ENCODE measurements at places on chromosomes 16 and 17. TPM values are rescaled to one million over a fixed set of nuclear protein-coding genes. Genes with fewer than 3 reads are reported as not detected.

The RGS11 gene
- 1.2 TPM for total RNA-seq

The EFCAB5 gene
- 1.3 TPM for total RNA-seq

The P2RX5 gene
- 1.2 TPM for total RNA-seq

The MYLK3 gene
- not detected for total RNA-seq

The CCR7 gene
- total RNA-seq: not detected

The BRCA1 gene
- 44.6 TPM for total RNA-seq

The HBA2 gene
- not detected for total RNA-seq

The CLCN7 gene
- total RNA-seq: 432 TPM

The CACNG5 gene
- not detected for total RNA-seq

The OR4D1 gene
- total RNA-seq: not detected

The FLYWCH1 gene
- total RNA-seq: 31.3 TPM

The HEXIM2 gene
- 37.7 TPM for total RNA-seq

The DHRS7C gene
- not detected for total RNA-seq

The PRAC1 gene
- not detected for total RNA-seq

The EMC6 gene
- not detected for total RNA-seq

The SPHK1 gene
- total RNA-seq: 84.0 TPM

The CHST6 gene
- total RNA-seq: 0.27 TPM

The DOC2B gene
- not detected for total RNA-seq

The FZD2 gene
- total RNA-seq: 16.4 TPM
